MG63 (cell line): ENCODE measurements at places on chromosomes 7 and 10. TPM values are rescaled to one million over a fixed set of nuclear protein-coding genes. Genes with fewer than 3 reads are reported as not detected.

Gene LRRC4
- total RNA-seq = not detected in 2 replicates

Gene ERVW-1
- total RNA-seq = not detected in 2 replicates

Gene TLX1
- not detected in 2 replicates for total RNA-seq

Gene AKR1D1
- not detected in 2 replicates for total RNA-seq

Gene CCAR1
- 23.8 and 26.5 TPM in 2 replicates for total RNA-seq

Gene SSBP1
- 135 and 212 TPM in 2 replicates for total RNA-seq

Gene OLAH
- total RNA-seq = 0.23 TPM in 1 of 2 replicates, not detected in the other

Gene TLL2
- total RNA-seq = not detected in 2 replicates

Gene IL2RA
- total RNA-seq = not detected in 2 replicates

Gene NXPH1
- not detected in 2 replicates for total RNA-seq

Gene DGKB
- total RNA-seq = not detected in 2 replicates

Gene OPN4
- not detected in 2 replicates for total RNA-seq

Gene LDB3
- total RNA-seq = not detected in 2 replicates

Gene TMEM225B
- not detected in 2 replicates for total RNA-seq

Gene HHEX
- 4.2 and 9.6 TPM in 2 replicates for total RNA-seq

Gene CRYGN
- total RNA-seq = not detected in 2 replicates

Gene DRGX
- total RNA-seq = 0.07 and 0.10 TPM in 2 replicates

Gene AFAP1L2
- 3.4 and 3.8 TPM in 2 replicates for total RNA-seq

Gene CCM2
- 43.2 and 50.6 TPM in 2 replicates for total RNA-seq

Gene TMEM140
- total RNA-seq = 0.40 TPM in 1 of 2 replicates, not detected in the other

Gene PNLIPRP2
- total RNA-seq = not detected in 2 replicates

Gene SAP25
- not detected in 2 replicates for total RNA-seq

Gene ACTR3C
- total RNA-seq = not detected in 2 replicates

Gene ABCA13
- total RNA-seq = not detected in 2 replicates

Gene POM121
- total RNA-seq = 1.2 and 1.8 TPM in 2 replicates

Gene LYZL1
- total RNA-seq = not detected in 2 replicates

Gene SLC37A3
- 14.7 and 32.2 TPM in 2 replicates for total RNA-seq

Gene TSPAN33
- 3.4 and 7.0 TPM in 2 replicates for total RNA-seq

Gene HBP1
- total RNA-seq = 24.0 and 26.8 TPM in 2 replicates

Gene TMEM213
- not detected in 2 replicates for total RNA-seq

Gene CFAP70
- total RNA-seq = 2.8 and 4.1 TPM in 2 replicates

Gene CYP26C1
- not detected in 2 replicates for total RNA-seq

Gene CCDC3
- total RNA-seq = 0.52 and 3.3 TPM in 2 replicates

Gene HOXA6
- 0.82 and 5.1 TPM in 2 replicates for total RNA-seq

Gene GDF10
- total RNA-seq = not detected in 2 replicates

Gene ATP5MK
- 342 and 2,124 TPM in 2 replicates for total RNA-seq

Gene NPTX2
- total RNA-seq = 0.94 and 2.1 TPM in 2 replicates

Gene GIMAP8
- total RNA-seq = not detected in 2 replicates

Gene KCNIP2
- not detected in 2 replicates for total RNA-seq

Gene NUPR2
- total RNA-seq = not detected in 2 replicates

Gene LLCFC1
- not detected in 2 replicates for total RNA-seq

Gene ACHE
- total RNA-seq = not detected in 2 replicates

Gene TCAF2
- total RNA-seq = 0.72 and 6.2 TPM in 2 replicates

Gene HMX2
- 0.07 and 6.0 TPM in 2 replicates for total RNA-seq

Gene AKR1C3
- total RNA-seq = 8.7 and 11.3 TPM in 2 replicates

Gene CNPY1
- total RNA-seq = not detected in 2 replicates

Gene TUBB8
- total RNA-seq = not detected in 2 replicates

Gene RARRES2
- not detected in 2 replicates for total RNA-seq

Gene ITGB8
- total RNA-seq = 5.4 and 9.3 TPM in 2 replicates
